ENCODE measurements at places on chromosomes 2 and 18.
A peak's percentile ranks its signal among the peaks of the same experiment; 100 is the strongest.

GRCh38 chr18:31533236-31533635 lies 35.3 kb downstream of the DSG2 start:
- DNase-seq = no peak

DNA sequence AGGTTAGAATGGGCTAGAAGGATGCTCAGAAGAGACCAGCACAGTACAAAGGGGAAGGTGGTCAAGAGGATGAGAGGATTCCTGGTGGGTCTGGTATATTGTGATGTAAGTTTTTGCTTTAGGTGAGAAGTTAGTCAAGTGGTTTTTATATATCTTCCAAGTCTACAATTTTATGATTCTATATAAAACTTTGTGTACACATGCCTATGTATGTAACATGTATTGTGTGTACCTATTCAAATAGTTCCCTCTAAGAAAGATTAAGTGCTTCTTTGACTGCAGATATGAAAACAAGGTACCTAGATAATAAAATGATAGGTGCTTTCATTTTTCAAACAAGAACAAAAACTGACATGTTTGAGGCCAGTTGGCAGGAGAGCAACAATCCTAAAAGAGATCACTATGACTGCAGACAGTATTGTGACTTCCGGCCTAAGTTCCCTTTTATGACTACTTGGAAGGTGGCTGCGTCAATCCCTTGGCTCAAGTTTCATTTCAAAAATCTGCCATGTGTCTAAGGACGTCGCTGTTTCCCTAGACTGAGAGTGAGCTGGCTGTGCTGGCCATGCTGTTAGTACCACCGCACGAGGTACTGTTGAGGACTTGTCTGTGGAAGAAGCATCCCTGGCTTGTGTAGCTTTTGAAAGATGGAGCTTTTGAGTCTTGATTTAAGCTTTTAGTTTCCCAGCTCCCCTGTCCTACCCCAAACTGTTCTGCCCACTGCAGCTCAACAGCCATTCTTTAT lies 123.1 kb downstream of the PRPF40A start:
- DNase-seq = peak; percentile 37

DNA sequence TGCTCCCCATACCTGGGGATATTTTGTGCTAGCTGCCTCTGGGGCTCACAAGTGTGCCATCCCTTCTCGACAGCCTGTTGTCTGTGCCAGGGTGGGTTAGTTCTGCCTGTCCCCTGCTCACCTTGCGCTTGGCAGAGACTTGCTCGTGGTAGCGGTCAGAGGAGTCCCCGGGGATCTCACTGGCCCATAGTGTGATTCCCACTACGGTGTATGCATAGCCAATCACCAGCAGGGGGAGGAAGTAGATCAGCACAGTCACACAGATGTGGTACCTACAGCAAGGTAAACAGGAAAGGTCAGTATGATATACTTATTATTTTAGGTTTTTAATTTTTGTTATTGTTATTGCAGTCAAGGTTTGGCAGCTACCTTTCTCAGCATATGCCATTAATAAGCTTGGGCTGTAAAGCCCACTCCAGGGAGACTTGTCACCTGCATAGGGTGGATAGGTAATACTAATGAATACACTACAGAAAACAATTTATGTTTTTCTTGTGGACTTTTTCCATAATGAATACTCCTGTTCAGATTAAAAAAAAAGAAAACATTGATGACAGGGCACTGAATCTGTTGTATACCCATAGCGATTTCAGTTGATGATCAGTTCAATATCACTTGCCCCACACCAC lies 95.2 kb downstream of the POLE4 start:
- DNase-seq = no peak

DNA sequence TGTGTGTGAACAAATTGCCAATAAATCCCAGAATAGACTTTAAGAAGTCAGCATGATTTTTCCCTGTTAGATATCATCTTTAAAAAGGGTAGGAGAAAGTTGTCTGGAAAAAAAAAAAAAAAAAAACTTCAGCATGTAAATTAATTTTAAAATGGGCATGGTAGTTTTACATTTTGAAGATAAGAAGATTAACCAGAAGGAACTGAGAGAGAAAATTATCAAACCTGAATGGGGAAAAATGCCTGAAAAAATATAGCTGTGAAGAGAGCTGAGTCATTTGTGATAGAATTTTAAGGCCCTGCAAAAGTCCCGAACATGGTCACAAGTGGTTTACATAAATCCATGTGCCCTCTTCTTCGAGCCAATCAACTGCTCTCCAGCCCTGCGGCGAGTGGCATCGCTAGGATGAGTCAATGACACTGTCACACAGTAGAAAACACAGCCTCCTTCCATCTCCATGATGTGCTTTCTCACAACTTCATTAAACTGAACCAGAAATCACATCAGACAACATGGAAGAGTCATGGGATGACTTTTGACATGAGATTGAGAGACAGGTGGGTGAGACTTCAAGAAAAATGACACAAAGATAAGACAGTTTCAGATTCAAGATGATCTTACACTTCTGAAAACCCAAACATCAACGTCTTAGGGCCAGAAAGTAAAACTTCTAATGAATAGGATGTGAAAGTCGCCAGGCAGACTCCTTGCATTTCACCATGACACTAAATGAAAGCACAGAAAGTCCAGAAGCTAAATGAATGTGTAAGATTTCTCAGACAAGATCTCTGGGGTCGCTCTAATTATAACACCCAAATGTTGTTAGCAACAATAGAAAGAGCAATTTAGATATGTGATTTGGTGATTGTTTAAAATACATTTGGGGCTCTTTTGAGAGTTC lies 273.0 kb upstream of the ID2 start:
- DNase-seq = no peak

DNA sequence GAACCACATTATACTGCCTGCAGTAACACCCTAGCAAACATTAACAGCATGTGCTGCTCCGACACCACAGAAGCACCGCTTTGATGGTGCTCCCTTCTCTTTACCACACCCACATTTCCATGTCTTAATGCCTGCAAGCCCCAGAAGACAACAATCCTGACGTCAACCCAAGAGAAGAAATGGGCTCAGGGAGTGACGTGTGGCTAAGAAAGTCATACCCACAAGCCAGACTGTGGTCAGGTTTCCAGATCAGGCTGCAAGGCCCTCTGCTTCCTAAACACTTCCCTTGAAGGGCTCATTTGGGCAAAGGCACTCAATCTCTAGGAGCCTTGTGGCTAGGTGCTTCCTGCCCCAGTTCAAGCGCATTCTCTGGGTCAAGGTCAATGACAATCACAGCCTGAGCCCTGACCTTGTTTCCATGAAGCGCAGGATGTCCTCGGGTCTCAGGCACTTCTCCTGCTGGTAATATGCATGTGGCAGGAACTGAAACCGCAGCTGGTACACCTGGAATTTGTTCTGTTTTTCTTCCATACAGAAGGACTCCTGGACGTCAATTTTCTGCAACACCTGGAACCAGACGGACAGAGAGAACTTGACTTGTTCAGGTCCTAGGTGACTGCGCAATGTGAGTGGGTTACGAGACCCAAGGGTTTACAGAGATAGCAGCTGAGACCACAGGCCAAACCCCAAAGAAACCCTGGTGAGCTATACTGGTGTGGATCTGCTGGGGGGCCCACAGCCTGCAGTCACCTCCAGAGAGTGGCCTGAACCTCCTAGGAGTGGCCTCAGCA lies 67.2 kb downstream of the POLR1A start:
- no peak for DNase-seq
